ENCODE measurements at places on chromosomes 4 and X. TPM values are rescaled to one million over a fixed set of nuclear protein-coding genes. Genes with fewer than 3 reads are reported as not detected.

Gene SERTM2
- total RNA-seq = not detected

Gene RHOH
- not detected for total RNA-seq

Gene BANK1
- total RNA-seq = under 0.01 TPM

Gene ASMT
- total RNA-seq = not detected

Gene MFAP3L
- 0.97 TPM for total RNA-seq

Gene MAGEB5
- not detected for total RNA-seq

Gene GIMD1
- not detected for total RNA-seq

Gene HELT
- not detected for total RNA-seq

Gene SPANXN3
- total RNA-seq = not detected

Gene JAKMIP1
- not detected for total RNA-seq

Gene MAPK10
- under 0.01 TPM for total RNA-seq

Gene TMEM271
- total RNA-seq = not detected

Gene RAB41
- total RNA-seq = not detected

Gene CWH43
- total RNA-seq = not detected

Gene CEP135
- 10.6 TPM for total RNA-seq

Gene REELD1
- not detected for total RNA-seq

Gene HTRA3
- total RNA-seq = 11.0 TPM

Gene SLC2A9
- 0.46 TPM for total RNA-seq

Gene IQCM
- not detected for total RNA-seq

Gene NDP
- total RNA-seq = 1.3 TPM

Gene ITGB1BP2
- 2.0 TPM for total RNA-seq

Gene ENPEP
- total RNA-seq = not detected

Gene MND1
- 5.8 TPM for total RNA-seq

Gene MAGIX
- total RNA-seq = 0.65 TPM

Gene CXCL1
- total RNA-seq = 36.2 TPM

Gene IL2RG
- not detected for total RNA-seq

Gene PDGFRA
- 1.6 TPM for total RNA-seq

Gene SMIM43
- not detected for total RNA-seq
